ENCODE measurements at places on chromosomes 5 and 9. TPM values are rescaled to one million over a fixed set of nuclear protein-coding genes. Genes with fewer than 3 reads are reported as not detected.

GRCh38 chr9:133730994-133731715 lies 7.0 kb downstream of the SARDH start:
- DNase-seq: no peak

DNA sequence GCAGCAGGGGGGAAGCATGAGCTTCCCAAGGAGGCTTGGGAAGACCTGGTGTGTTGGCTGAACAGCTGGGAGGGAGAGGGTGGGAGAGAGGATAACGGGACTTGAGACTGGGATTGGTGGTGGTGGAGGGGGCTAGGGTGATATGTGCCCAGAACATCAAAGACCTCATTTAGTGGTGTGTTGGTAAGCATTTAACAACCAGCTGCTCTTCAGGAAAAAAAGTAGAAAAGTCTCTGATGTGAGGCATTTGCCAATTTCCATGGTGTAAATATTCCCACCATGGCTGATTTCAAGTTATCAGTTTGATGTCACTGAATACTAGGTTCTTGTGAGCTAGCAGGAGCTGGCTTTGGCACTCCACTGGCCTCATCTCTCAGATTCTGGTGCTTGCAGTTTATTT lies 170.8 kb downstream of the MACROH2A1 start:
- no peak for DNase-seq

DNA sequence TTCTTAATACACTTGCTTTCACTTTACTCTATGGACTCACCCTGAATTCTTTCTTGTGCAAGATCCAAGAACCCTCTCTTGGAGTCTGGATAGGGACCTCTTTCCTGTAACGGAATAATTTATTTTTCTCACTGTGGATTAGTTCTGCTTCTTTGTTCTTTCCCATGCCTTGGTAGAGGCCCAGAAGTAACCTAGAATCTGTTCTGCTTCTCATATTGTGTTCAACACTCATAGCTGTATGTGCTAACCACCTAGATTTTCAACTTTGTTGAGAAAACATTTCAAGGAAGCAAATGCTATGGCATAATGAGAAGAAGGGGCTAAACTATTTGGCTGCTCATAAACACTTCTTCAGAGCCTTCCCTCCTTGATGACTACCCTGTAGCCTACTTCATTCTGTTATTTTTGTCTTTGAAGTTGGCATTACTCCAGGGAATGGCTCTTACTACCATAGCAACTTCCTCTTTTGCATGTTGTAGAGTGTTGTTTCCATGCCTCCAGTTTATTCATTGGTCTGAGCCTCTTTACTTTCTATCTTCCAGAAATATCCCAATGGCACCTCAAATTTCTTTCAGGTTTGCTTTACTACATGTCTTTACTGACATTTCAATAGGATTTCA lies 74.3 kb downstream of the KIAA0825 start:
- peak; percentile 4 for DNase-seq

NUTM2G gene
- not detected for total RNA-seq

SIT1 gene
- total RNA-seq: not detected

DNA sequence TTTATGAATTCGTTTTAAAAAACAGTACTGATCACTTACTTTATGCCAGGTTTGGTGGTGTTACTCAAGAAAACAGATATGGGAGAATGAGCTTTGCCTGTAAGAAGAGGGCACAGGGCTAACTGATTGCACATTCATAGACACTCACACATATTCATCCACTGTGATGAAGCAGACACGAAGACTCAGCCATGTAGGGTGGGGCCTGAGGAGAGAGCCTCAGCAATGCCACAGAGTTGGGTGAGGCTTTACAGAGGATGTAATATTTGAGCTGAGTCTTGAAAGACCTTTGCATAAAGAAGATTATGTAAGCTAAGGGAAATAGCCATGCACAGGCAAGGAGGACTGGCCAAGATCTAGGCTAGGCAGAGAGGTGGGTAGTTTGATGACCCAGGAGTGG lies 472.8 kb downstream of the PSAT1 start:
- peak; percentile 40 for DNase-seq

FAM163B gene
- not detected for total RNA-seq

DNA sequence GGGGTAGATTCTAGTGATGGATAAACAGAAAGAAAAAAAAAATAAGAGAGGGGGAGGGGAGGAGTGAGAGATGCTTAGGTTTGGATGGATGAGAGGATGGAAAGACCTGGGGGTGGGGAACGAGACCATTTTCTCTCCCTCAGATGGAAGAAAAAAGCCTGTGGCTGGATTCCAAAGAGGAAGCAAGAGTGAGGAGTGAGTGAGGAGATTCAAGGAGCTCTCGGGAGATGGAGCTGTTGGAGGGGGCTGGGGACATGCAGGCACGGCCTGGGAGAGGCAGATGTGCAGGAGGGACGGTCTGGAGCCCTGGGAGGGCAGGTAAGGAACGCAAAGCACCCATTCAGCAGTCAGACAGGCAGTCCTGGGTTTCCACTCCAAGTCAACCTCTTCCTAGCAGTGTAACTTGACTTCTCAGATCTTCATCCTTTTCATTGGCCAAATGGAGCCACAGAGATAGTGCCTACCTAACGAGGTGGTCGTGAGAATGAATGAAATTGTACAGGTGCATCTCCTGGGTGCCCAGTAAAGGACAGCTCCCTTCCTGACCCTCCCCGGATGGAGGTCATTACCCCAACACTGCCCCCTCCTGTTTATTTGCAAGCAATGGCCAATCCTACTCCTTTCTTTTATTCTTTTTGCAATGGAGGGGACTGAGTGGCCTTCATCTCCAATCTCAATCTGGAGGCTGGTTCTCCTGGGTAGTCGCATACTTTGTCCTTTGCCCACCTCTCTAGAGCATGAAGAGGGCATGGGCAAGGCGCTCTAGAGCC lies 52.2 kb downstream of the PCDH1 start:
- no peak for DNase-seq

DNA sequence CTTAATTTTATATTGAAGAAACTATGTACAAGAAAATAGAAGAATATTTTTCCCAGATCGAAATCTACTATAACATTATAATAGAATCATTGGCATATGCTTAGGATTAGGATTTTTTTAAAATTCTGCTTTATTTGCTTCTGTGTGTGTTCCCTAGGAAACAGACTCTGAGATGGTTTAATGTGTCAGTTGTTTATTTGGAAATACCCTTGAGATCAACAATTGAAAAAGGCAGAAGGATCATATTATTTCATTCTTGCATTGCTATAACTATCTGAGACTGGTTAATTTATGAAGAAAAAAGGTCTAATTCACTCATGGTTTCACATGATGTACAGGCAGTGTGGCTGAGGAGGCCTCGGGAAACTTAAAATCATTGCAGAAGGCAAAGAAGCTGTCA lies 622.6 kb downstream of the PRR16 start:
- no peak for DNase-seq

GRCh38 chr5:147234825-147235635 lies at the start of gene STK32A:
Gene STK32A, plus strand, starts transcription at chr5:147235026. Its CDS starts 4,609 bp downstream, at chr5:147239635.
- DNase-seq: peak; percentile 32

GRCh38 chr9:93575796-93576257 lies 557 bp upstream of the PHF2 start:
- peak; percentile 33 for DNase-seq

C9orf85 gene
- 20.4 TPM for total RNA-seq

GRCh38 chr9:94086486-94087345 lies 2.5 kb downstream of the PTPDC1 start:
- peak; percentile 76 for DNase-seq

- DNase-seq: no peak
Measured at GRCh38 chr9:6920041-6920440, 162.3 kb downstream of the KDM4C start.

LMX1B gene
- 14.0 TPM for total RNA-seq

ZNF454 gene
- 0.17 TPM for total RNA-seq

GRCh38 chr5:32627219-32627870 lies 42.0 kb downstream of the SUB1 start:
- no peak for DNase-seq

GLRA1 gene
- not detected for total RNA-seq

AFAP1L1 gene
- total RNA-seq: 19.0 TPM

LRRC19 gene
- not detected for total RNA-seq

- DNase-seq: no peak
Measured at GRCh38 chr9:98271479-98271878, 16.0 kb upstream of the TBC1D2 start.

DNA sequence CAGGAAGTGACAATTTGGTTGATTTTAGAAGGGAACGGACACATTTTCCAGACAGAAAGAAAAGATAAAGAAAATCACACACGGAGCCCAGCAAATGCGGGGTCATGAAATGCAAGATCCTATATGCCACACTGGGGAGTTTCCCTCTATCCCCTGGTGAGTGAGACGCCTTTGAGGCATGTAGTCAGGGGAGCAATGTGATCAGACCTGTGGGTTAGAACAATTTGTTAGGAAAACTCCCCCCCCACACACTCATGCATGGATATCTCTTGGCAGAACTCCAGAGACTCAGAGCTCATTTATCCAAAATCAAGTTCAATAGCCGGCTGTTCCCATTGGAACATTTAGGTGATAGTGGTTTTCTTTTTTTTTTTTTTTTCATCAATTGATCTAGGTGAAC lies 71.7 kb upstream of the TRIO start:
- peak; percentile 62 for DNase-seq

DNA sequence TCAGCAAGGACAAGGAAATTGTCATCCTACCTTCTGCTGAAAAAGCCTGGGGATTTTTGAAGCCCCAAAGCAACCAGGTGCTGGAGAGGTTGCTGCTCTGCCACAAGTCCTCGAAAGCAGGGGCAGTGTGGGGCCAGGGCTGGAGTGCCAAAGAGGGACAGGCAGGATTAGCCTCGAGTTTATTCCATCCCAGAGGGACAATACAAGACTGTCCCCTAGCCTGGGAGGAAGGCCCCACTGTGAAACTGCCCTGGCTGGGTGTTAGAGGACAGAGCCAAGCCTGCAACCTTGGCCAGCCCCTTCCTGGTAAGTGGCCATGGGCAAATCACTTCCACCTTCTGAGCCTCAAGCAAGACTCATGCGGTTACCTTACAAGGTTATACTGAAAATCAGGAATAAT lies 55.1 kb downstream of the WHRN start:
- no peak for DNase-seq

TMEM252 gene
- not detected for total RNA-seq

- peak; percentile 8 for DNase-seq
Measured at GRCh38 chr5:27472000-27472763, 433.8 kb upstream of the CDH9 start.

- no peak for DNase-seq
Measured at GRCh38 chr9:77392328-77392727, 215.0 kb downstream of the VPS13A start.

- DNase-seq: no peak
Measured at GRCh38 chr5:174490728-174491127, 233.7 kb upstream of the MSX2 start.

- no peak for DNase-seq
Measured at GRCh38 chr5:7540736-7541485, 145.0 kb downstream of the ADCY2 start.

- no peak for DNase-seq
Measured at GRCh38 chr5:5810461-5810860, 388.0 kb downstream of the ICE1 start.

CTNNA1 gene
- 348 TPM for total RNA-seq

STPG3 gene
- total RNA-seq: not detected

DNA sequence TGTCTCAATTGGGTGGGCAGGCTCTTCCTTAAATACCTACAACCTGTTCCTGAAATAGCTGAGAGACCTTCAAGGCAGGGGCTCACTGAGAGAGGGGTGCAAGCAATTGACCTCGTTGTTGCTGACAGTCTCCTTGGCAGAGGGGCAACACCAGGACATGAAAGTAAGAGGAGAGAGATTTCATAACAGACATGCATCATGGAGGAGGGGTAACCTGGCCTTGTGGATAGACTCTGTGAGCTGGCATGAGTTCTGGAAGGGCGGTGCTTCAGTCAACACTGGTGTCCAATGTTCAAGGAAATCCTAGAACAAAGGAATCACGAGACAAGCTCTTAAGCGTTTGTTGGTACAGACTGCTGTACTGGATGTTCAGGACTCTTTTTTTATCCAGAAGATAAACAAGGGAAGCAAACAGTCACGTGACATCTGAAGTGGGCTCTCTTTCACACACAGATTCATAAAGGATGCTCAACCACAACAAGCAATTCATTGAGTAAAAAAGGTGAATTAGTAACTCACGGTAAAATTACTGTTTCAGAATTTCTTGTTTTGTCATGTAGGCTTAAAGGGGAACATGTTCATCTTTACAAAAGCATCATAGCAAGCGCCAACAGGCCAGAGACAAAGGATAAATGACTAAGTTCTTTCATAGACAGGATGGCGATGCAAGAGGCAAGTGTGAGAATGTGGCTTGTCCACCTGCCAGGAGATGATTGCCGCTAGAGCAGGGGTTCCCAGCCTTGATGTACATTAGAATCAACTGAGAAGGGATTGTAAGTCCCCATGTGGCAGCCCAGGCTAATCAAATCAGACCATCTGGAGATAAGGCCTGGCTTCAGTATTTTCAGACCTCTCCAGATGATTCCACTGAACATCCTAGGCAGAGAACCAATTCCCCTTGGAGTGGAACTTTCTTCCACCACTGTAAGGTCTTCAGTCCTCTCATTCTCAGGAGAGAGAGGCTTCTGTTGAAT lies 20.7 kb downstream of the ANKRA2 start:
- DNase-seq: peak; percentile 81

DNA sequence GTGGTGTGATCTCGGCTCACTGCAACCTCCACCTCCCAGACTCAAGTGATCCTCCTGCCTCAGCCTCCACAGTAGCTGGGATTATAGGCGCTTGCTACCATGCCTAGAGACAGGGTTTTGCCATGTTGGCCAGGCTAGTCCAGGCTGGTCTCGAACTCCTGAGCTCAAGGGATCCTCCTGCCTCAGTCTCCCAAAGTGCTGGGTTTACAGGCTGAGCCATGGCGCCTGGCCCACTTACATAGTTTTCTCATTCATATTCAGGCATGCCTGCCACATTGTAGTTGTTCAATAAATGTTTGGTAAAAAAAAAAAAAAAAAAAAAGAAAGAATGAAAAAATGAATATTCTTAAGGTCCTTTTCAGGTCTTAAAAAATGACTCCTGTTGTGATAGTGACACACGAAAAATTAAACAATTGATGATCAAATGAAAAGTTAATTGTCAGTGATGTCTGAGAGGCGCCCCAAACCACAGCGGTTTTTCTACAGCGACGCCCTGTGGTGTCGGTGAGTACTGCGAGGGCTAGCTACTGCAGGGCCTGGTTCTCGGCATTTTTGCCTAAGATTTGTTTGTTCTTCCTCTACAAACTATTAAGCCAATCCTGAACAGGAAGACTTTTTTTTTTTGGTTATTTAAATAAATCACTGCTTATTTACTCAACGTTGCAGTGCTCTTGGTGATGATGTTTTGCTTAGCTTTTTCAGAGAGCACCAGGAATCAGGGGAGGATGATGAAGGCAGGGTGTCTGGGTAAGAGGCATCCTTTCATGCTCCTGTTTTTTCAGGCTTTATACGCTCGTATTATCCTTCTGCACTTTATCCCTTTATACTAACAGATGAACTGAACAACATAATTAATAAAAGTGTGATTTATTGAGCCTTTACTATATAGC lies 67.0 kb upstream of the DPYSL3 start:
- peak; percentile 32 for DNase-seq

- no peak for DNase-seq
Measured at GRCh38 chr5:149224282-149224681, 47.4 kb upstream of the AFAP1L1 start.

TXNDC8 gene
- total RNA-seq: not detected

DNA sequence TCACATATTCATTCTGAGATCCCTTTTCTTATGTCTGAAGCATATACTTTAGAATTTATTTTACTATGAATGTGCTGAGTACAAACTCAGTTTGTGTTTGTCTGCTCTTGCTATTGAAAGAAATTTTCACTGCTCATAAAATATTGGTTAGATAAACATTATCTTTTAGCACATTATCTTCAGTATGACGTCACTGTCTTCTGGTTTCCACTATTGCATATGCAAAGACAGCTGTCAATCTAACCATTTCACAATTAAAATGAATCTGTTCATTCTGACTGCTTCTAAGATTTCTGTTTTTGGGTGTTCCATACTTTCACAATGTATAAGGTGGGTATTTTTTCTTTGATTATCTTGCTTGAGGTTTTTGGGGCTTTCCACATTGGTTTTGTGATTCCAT lies 526.2 kb upstream of the CDH6 start:
- no peak for DNase-seq

Data from mammary epithelial cell (primary cell).